ENCODE measurements at places on chromosomes 7 and 10.

- DNase-seq: no peak
These were observed 754 bp downstream of the SEMA3D start for GRCh38 chr7:85186083-85186520.

GRCh38 chr10:114482480-114483304, 78.4 kb upstream of the AFAP1L2 start:
- DNase-seq: no peak

GRCh38 chr7:86720306-86720705, 76.6 kb downstream of the GRM3 start:
- no peak for DNase-seq

GRCh38 chr10:67521546-67521945, 174.4 kb downstream of the CTNNA3 start:
- no peak for DNase-seq

GRCh38 chr10:95343573-95343972, 52.8 kb upstream of the PDLIM1 start:
- DNase-seq: no peak

DNA sequence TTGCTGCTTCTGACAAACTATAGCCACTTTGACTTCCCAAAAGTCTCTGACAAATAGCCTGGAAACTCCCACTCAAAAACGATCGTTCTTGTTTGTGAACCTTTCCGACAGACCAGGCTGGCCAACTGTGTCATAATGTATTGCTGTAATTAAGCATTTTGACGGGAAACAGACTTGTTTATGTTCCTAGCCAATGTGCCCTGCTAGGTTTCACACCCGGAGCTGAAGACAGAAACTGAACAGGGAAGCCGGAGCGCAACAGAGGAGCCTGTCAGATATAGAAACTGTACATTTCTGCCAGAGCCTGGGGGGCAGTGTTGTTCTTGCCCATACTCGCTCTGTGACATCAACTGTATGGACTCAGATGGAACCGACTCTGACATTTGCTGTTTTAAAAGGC, 55.3 kb upstream of the C7orf33 start:
- DNase-seq: no peak

DNA sequence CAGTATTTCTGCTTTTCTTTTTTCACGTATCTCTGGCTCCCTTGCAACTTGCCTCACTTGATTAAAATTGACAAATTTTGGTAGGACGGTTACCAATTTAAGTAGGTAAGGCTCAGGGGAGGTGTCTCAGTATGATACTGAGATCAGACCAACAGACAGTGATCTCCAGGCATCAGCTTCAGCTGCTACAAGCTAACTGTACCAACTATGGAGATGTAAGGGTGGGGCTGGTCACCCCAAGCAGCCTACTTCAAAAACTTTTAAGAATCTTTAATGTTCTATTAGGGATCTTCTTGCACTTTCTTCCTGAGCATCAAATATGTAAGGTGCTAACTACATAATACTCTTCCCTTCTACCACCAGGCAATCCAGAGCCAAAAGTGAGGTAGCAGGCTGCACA, 26.9 kb downstream of the SLC35B4 start:
- DNase-seq: no peak

- no peak for DNase-seq
These were observed 136.2 kb downstream of the VIPR2 start for GRCh38 chr7:159008417-159008816.

DNA sequence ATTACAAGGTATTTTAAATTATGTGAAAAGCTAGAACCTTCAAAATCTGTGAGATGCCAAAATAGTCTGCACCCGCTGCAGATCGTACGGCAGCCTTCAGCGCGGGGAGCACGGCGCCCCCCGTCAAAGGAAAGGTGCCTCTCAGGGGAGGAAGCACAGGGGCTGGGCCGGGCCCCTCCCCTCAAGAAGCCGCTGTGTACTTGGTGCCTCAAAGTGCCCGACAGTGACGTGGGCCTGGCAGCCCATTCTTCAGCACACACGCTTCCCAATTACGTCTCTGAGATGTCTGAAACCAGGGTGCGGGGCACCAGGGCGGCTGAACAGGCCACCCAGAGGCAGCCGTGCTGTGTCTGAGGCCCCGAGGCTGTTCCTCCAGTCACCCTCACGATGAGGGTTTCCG, 116.1 kb downstream of the INPP5A start:
- DNase-seq: no peak

DNA sequence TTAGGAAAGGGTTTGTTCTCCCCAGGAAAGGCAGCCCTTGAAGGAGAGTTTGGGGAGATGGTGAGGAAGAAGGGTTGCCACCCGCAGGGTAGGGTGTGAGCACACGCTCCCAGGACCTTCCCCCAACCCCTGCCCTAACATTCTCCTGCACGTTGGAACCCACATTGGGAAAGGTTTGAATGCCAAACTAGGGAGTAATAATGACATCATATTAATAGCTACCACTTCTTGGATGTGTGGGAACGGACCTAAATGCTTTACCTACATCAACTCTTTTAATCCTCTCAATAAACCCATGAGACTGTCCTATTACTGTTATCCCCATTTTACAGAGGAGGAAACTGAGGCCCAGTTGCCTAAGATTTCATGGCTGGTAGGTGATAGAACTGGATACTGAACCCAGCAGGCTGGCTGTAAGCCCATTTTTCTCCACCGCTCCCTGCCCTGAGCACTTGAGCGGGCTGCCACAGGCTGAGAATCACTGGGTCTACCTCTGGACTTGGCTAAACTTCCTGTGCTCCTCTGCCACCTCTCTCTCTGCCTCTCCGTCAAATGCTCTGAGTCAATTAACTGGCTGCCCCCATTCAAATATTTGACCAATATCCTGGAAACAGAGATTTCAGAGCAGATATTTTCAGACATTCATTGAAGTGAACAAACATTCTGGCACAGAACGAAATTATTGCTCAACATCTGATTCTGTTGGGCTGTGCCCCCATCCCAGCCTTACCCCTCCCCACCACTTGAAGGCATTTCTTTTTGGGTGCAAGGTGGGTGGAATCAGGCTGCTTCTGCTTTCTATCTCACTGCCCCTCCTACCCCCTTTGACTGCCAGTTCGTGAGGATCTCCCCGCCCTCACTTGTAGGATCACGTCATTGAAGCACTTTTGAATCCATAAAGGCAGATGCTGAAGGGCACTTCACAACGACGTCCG, 129.7 kb downstream of the C10orf105 start:
- DNase-seq: no peak

DNA sequence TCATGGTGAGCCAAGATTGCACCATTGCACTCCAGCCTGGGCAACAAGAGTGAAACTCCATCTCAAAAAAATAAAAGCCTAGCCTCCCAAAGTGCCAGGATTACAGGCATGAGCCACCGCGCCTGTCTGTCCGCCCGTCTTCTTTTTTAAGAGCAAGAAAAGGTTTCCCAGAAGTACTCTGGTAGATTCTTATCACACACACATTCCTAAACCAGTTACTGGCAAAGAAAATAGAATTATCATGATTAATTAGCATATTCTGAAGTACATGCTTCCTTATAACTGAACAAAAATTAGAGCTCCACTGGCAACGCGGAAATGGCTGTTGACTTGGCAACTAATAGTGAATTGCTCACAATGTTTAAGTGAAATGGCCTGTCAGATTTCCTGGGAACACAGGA, 87.0 kb downstream of the ADK start:
- DNase-seq: no peak

DNA sequence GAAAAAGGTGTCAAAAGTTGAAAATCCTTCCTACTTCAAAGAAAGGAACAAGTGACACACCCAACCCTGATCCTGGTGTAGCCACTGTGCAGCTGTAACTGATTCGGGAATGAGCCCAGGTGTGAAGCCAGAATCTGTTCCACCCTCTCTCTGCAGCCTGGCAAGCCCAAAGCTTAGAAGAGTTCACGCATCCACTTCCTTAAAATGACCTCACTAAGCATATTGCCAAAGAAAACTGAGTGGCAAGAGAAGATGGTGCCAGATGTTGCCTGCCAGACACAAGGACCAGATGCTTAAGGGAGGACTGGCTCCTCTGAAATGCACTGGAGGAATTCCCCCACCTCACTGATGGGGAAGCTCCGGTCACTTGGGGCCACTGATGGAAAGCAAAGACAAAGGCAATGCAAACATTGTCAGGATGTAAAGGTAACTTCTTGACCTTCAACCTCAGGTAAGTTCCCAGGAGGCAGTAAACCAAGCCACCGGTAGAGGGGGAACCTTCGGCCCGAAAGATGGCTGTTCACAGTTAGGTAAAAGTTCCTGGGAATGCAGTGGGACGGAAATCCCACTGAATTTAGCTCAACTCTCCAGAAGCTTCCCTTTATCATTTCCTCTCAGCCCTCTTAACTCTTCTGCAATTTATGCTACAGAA, 554.9 kb downstream of the KCNMA1 start:
- no peak for DNase-seq

DNA sequence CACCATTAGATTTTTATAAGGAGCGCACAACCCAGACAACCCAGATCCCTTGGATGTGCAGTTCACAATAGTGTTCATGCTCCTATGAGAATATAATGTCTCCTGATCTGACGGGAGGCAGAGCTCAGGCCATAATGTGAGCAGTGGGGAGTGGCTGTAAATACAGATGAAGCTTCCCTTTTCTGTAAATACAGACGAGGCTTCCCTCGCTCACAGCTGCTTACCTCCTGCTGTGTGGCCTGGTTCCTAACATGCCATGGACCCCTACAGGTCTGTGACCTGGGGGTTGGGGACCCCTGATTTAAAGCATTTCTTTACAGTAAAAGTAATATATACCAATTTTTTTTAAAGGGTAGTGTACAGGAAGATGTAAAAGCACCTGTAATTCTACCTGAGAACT, 33.2 kb downstream of the HELLS start:
- DNase-seq: no peak

DNA sequence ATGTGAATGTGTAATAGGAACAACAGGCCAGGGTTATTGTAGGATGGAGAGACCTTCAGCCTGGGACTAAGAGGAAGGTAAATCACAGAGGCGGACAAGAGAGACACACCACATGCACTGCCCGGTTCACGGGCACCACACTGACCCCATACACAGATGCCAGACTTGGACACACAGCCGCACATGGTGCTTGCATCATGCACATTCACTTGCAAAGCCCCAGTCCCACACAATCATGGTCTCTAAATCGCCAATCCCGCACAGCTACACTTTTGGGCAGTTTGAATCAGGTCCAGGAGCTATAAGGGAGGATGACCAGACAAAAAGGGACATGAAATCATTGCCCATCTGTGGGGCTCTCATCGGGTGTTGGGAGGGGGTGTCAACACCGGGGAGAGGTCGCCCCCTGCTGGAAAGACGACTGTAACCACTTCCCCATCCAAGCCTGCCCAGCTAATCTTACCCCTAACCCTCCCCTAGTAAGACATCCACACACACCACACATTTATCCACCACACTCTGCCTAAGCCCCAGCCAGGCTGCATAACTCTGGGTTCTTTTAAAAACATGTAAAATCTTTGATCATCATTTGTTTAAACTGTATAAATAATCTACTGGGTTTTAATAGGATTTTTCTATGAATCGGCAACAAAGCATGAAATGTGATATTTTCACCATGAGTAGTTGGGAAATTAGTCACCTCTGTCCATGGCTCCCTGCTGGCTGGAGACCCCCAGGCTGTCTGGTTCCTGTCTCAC, 40.5 kb upstream of the SLF2 start:
- DNase-seq: peak; percentile 16

DNA sequence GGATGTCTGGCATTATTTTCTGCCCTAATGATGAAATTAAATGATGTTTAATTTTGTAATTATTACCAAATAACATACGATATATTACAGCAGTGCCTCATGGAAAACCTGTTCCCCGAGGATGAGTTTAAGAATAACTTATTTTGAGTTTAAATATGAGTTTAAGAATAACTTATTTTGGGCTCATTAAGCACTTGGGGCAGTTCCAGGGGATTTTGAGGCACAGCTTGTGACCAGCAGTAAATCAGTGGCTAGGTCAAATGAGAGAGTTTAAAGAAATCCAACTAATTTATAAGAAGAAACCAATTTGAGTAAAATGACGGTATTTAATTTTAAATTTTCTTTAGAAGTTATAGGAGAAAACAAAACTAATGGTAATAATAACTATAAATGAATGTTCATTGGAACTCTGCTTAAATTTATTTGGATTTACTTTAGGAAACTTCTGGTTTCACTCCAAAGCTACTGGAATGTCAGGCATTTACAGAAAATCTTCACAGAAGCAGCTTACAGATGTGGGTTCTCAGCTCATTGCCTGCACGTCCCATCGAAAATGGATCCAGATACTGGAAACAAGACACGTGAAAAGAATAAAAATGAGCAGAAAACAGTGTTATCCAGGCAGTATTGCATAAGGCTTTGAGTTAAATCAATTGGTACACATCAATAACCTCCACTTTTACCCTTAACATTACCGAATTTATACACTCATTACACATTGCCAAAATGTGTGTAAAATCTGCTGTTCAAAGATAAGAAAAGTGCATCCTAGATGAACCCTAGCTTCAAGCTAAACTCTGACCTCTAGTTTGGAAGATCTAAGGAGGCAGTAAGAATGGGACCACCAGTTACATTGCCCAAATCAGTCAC, 784.5 kb upstream of the IGFBP3 start:
- DNase-seq: no peak

GRCh38 chr10:132539894-132540293, 2.3 kb downstream of the INPP5A start:
- DNase-seq: no peak

GRCh38 chr10:58771863-58772262, 259.2 kb downstream of the BICC1 start:
- DNase-seq: no peak

All from NCI-H446 (cell line).